ENCODE measurements at places on chromosomes 7 and 10.

DNA sequence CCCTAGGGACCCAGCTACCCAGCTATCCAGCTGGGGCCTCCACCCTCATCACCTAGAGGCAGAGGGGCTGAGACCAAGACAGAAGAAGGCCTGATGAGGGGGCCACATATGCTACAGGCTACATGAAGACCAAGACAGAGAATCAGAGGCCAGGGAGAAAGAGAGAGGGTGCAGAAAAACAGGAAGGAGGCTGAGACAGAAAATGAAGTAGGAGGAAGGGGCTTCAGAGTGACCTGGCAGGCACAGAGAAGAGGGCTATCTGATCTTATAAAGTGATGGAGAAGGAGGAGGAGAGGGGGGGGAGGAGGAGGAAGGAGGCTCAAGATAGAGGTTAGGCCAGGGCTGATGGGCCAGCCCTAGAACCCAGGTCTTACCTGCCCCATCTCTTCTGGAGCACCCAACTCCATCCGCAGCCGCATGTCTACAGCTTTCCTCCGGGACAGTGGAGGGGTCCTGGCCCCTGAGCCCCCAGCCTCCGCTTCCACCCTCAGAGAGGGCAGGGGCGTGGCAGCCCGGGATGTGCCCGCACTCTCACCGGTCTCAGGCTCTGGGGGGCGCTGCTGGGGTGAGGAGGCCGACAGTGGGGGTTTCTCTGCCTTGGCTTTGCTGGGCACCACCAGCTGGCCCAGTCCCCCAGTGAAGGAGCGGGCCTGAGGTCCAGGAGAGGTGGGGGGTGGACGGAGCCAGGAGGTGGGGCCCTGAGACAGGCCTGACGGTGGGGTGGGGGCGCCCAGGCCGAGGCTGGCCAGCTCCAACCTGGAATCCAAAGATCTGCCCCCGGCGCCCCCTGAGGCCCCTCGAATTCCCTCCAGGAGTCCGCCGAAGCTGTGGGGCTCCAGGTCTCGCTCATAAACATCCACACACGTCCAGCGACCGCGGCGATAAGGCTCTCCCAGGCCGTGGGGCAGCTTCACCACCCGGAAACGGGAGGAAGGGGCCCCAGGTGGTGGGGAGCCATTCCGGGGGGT, 1.8 kb downstream of the TSC22D4 start:
- DNase-seq, result no peak

GRCh38 chr7:116062666-116063065, 32.1 kb upstream of the TFEC start:
- no peak for DNase-seq

- DNase-seq, result no peak
Observed at GRCh38 chr7:38637957-38638356, 6.8 kb upstream of the AMPH start.

DNA sequence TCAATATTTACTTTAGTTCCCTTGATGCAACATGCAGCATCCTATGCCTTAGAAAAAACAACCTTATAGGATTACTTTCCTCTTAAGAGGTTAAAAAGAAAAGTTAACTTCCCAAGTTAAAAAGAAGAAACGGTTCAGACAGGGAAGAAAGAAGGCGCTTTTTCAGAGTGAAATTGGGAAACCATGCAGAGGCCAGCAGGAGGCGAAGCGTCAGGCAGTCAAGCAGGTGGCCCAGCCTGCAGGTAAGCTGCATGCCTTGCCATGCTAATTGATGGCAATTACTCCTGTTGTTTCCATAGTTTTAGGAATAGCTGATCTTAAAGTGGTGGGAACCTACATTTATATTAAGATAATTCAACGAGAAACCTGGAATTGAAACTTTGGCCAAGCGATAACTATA, 302.6 kb upstream of the SP4 start:
- DNase-seq, result no peak

DNA sequence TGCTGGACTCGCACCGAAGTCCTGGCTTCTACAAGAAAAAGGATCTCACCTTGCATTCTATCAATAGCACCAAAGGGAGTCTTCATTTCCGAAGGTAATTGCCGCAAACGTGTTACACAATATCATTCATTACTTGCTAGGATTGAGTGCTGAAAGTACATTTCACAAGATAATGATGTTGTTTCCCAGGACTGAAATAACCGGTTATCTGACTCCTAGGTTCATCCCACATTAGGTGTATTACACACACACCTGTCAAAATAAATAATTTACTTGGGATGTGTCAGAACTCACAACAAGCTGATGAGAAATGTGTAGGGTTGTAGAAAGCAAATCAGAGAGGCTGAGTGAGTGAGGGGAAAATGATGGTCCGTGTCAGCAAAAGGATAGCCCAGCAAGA, 219.4 kb upstream of the RHOBTB1 start:
- DNase-seq, result no peak

DNA sequence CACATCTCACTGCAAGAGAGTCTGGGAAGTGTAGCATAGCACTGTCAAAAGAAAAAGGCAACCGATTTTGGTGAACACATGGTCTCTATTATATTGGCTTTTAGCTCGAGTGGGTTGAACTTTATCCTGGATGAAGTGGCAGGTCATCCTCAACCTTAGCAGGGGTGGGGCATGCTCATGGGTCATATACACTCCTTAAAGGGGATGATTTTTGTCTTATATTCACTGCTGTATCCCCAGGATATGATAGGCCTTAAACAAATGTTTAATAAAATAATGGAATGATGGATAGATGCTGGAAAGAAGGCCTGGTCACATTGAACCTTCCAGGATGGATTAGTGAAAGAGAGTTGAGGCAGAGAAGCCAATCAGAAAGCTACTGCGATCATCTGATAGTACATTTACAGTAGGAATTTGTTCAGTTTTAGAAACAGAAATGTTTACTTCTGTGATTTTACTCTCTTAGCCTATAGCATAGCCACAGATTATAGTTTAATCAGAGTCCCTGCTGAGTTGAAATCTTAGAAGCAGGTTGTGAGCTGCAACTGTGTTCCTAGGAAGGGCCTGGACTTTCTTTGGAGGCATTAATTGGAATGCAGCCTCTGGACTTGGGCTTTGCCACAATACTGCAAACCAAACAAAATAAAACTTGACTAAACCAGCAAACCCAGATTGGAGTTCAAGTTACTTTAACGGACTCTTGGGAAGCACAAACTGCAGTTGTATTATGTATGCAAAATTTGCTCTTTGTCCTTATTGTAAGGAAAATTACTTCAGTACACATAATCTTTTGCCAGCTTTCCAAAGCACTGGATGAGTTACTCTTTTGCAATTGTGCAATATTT, 138.3 kb downstream of the BMPER start:
- DNase-seq, result no peak

- no peak for DNase-seq
Observed at GRCh38 chr10:17685233-17685840, 41.4 kb downstream of the STAM start.

DNA sequence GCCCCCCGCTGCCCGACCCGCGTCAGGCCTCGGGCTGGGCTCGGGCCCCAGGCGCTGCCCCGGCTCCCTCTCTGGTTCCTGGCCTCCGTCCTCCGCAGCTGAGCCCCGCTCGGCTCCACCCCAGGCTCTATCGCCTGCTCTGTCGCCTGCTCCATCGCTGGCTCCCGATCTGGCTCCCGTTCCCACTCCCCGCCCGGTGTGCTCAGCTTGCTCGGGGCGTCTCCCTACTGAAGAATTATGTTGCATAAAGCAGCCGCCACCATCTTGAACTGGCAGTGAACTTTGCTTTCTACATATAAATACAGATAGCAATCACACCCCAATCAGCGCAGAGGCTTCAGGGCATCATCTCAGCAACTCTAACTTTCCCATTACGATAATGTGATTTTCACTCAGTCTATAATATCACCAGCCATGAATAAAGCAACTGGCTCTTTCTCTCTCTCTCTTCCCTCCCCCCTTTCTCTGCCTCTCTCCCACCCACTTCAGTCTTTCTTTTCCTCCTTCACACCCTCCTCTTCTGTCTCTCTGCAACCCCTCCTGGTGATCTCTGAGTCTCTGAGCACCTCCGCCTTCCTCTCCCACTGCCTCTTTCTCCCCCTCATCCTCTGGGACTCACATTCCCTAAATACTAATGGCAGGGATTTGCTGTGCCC, 43.3 kb upstream of the BTRC start:
- DNase-seq, result no peak
